ENCODE measurements at places on chromosomes 2 and 18.

DNA sequence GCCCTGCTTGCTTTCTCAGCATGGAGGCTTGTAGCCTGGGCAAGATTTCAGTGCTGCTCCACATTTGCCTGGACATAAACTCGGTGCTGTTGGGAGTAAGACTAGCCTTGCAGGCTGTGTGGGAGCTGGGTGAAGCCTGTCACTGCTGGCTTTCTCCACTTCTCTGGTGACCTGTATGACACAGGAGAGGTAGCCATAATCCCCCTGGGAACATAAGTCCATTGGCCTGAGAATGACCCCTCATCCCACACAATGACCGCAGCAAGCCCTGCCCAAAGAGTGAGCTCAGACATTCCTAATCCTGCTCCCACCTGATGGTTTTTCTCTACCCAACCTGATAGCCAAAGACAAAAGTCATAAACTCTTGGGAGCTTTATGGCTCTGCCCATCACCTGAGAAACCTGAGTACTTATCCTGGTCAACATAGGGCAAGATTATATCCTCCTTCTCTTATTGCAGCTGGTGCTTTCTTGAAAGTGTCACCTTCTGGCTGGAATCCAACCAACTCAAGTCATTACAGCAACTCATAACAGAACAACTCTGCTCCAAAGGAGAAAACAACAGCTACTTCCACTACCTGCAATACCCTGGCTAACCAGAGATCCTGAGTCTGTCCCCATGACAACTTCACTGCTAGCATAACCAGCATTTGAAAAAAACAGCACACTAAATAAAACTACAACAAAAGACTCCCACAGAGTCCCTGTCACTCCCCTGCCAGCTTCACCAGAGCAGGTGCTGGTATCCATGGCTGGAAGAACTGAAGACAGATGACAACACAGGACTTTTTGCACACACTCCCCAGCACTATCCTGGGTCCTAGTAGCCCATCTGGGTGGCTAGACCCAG is 834.4 kb upstream of the DDX18 start:
- no peak for DNase-seq

DNA sequence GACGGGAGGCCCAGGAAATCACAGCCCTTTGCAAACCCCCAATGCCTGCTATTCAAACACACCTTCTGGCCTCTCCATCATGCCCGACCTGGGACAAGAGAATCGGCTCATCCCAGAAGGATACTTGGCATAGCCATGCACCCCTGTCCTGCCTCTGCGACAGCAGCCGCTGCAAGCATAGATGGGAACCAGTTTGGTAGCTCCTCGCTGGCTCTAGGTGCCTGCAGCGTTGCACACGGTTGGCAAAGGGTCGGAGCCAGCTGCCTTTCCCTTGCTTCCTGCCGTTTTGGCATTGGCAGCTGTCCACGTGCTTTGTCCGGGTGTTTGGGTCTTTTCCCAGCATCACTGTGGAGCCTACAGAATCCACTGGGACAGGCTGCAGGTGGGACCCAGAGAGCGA is 76.9 kb downstream of the TWIST2 start:
- DNase-seq: no peak

GRCh38 chr2:134845719-134846118 is 7.3 kb downstream of the ACMSD start:
- DNase-seq: no peak

DNA sequence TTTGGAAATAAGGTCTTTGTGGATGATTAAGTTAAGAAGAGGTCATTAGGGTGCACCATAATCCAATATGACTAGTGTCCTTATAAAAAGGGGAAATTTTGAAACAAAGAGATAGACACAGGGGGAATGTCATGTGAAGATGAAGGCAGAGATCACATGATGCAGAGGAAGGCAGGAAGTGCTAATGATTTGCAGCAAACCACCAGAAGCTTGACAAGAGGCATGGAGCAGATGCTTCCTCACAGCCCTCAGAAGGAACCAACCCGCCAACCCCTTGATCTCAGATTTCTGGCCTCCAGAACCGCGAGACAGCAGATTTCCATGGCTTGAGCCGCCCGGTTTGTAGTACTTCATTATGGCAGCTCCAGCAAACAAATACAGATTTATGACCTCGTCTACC is 17.4 kb upstream of the SMARCAL1 start:
- no peak for DNase-seq

DNA sequence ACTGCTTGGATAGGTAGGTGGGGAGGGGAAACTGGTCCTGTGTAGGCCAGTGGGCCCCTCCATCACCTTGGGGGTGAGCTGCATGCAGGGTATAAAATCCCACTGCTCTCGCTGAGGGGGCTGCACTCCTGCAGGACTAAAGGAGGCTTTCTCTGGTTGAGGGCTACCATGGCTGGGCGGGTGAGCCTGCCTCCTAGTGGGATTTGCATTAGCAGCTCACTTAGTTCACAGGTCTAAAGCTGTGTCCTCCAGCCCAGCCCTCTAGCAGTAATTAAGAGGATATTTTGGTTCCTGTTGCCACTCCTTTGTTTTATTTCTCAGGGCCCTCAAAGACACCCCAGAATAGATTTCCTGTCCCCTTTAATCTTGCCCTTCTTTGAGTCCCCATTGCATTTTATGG is 24.6 kb downstream of the TMEM127 start:
- DNase-seq: no peak

DNA sequence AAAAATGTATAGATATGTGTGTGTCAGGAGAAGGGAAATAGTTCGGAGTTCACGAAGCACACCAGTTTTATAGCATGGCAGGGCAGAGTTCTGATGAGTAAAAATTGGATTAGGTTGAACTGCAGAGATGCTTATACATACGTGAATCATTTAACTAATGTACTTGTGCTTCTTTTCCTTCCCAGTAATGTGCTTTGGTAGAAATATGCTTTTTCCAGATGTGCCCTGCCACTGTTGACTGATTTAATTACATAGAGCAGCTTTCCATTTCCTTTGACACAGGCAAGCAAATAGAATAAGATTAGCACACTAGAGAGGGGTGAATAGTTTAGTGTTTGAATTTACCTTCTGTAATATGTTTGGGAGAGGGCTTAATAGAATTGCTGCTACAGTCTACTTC is 28.9 kb upstream of the ARMC9 start:
- DNase-seq: no peak

DNA sequence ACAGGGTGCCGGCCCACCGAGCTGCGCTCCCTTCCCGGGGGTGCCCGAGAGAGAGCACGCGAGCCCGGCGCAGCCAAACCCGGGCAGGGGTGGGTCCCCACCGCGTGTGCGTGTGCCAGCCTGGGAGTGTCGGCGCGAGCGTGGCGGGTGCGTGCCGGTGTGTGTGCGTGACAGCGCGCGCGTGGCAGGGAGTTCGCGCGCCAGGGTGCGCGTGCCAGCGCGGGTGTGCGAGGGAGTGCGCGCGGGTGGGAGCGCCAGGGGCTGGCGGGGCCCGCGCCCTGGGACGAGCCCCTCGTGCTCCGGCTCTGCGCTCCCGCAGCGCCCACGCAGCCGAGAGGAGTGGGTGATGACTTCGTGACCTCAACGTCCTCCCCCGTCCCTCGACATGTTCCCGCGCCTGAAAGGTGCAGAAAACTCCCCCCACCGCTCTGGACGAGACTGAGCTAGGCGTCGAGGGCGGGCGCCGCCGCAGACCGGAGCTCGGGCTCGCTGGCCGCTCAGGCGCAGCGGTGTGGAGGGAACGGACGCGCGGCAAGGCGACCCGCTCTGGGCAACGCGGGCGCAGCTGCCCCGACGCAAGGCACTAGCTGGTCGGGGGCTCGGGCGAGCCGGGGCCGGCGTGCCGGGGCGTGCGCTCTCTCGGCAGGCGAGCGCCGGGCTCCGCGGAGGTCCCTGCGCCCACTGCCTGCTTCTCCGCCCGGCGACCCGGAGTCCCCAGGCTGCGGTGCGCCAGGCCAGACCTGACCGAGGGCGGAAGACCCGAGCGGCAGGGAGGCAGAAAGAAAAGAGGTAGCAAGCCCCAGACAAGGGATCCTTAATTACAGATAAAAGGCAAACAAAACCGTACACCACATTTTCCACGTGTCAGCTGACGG is 582.8 kb downstream of the ZEB2 start:
- DNase-seq: no peak

DNA sequence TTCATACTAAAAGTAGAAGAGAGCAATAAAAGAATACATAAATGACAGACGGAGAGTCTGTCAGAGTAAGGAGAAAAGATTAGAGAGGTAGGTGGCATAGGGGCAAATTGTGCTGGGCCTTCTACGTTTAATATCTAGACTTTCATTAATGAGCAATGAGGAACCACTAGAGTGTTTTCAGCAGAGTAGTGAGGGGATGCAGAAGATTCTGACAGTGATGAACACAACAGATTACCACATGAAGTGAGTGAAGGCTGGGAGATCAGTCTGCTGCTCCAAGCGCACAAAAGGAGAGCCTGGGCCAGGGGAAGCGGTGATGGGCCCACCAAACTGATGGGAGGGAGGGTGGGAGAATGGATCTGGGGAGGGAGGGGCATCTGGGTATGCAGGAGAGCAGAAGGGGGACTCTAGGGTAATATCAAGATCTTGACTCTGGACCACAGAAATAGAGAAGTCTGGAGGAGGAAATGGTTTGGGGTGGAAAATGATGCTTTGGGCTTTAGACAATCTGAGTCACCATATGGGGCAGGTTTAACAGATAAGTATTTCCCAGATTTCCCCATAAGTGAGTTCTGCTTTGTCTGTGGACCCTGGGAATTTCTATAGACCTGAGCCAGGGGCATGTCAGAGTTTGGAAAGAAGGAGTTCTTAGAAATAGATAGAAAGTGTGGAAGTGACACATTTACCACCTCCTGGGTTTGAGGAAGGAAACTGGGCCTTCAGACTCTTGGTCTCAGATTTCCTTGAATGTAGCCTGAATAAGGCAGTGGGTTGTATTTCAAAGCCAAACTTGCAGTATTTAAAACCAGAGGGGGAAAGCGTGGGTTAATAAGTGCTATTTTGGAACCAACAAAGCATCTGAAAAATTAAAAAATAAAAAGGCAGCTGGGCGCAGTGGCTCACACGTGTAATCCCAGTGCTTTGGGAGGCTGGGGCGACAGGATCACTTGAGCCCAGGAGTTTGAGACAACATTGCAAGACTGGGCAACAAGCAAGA is 15.0 kb upstream of the IL1A start:
- no peak for DNase-seq

GRCh38 chr2:230824406-230824978 is 40.2 kb upstream of the ITM2C start:
- peak; percentile 6 for DNase-seq

GRCh38 chr2:158114516-158114915 is 12.8 kb downstream of the UPP2 start:
- DNase-seq: no peak

- no peak for DNase-seq
Observed at GRCh38 chr2:190598621-190599020, 50.3 kb upstream of the NAB1 start.

DNA sequence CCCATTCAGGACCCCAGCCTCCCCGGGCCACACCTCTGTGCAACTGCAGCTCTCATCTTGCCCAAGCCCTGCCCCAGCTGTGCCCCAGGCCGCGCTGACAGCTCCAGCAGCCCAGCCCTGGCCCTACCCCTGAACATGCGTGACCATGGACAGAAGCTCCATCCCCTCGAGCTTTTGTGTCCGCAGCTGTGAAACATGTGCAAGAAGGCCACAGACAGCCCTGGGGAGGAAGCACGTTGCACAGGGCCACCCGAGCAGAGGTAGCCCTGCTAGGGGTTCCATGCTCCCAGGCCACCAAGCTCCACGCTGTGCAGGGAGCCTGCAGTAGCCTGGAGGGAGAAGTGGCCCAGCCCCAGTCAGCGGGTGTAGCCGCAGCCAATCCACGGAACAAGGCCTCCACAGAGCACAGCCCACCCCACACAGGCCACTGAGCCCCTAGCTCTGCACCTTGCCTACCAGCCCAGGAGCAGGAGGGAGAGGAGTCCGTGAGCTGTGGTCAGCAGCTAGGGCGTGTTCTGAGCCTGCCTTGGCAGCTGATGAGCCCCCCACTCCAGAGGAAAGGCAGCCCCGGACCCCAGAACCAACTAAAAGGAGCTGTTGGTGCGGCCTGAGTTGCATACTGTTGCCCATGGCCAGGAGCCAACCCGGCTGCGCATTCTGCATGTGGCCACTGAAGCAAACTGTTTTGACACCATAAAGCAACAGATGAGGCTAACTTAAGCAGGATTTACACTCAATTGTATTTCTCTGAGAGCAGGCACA is 184.0 kb downstream of the SEPTIN10 start:
- DNase-seq: no peak

DNA sequence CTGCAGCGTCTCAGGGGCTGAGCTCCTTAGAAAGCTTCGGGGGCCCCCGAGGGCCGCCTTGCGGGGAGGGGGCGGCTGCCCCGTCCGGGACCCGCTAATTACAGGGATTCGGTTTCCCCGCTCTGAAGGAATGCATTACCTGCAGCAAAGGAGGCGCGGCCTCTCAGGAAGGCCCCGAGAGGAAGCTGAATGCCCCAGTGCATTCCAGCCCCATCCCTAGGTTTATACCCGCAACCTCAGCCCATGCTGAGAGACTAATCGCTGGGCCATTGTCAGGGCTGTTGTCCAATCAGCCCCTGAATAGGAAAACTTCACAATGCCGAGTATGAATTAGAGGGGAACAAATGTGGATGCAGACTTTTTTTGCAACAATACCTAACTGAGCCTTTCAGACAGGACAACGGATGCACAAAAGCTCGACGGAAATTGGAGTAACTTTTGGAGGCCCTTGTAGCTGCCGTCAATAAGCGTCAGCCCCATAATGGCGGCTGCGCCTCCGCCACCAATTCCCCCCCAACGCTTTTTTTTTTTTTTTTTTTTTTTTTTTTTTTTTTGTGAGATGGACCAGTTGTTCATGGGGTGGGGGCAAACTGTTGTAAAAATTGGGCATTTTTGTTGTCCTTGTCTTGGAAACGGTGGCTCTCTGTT is 138.6 kb upstream of the SIX3 start:
- no peak for DNase-seq

GRCh38 chr2:11492720-11493119 is 26.8 kb upstream of the E2F6 start:
- DNase-seq: no peak

DNA sequence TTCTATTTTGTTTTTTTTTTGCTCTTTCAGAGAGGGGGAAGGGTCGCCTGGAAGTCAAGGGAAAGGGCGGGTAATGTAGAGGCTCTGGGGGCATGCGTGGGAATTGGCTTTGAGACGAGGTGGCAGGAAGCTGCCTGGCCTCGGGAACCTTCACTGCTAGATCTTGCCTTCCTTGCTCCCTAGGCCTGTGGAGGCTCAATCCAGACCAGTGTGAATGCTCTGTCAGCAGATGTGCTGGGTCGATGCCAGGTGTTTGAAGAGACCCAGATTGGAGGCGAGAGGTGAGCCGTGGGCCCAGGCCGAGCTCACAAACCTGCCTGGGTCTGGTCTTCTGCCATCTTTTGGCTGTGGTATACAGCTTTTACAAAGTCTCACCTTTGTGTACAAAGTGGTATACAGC is 15.5 kb downstream of the CCT7 start:
- no peak for DNase-seq

- DNase-seq: no peak
Observed at GRCh38 chr2:219254590-219255201, 978 bp upstream of the TUBA4A start.

DNA sequence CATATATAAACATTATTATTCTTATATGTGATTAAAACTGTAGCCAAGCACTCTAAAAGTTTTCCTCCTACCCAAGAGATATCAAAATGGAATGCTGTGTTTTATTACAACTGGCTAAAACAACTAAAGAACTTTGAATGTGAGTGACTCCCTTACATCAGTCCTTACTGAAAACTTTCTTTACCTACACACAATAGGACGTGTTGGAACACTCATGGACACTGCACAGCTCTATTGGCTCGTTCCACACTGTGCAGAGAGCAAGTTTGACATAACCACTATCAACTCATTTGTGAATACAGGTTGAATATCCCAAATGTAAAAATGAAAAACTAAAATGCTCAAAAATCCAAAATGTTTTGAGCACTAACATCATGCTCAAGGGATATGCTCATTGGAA is 650.6 kb downstream of the SLC4A3 start:
- DNase-seq: no peak

GRCh38 chr2:210442878-210443277 is 33.7 kb downstream of the LANCL1 start:
- no peak for DNase-seq

Data from GOT3 (cell line).